ENCODE measurements at places on chromosomes 16 and 17.
A peak's percentile ranks its signal among the peaks of the same experiment; 100 is the strongest.

GRCh38 chr17:78925234-78925633, at the start of gene TIMP2:
Gene TIMP2, minus strand, starts transcription at chr17:78925387. Its CDS starts 299 bp downstream, at chr17:78925088.
- DNase-seq, result peak; percentile 75

DNA sequence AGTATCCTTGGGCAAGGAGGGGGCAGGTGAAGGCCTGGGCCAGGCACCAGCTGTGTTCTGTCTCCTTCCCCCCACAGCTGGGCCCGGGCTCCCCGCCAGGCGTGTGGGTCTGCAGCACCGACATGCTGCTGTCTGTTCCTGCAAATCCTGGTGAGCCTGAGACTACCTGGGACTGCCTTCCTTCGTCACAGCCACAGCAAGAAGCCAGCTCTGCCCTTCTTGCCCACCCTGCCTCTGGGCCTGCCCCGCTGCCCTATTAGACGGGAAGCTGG, 12.3 kb downstream of the FCSK start:
- DNase-seq, result no peak

DNA sequence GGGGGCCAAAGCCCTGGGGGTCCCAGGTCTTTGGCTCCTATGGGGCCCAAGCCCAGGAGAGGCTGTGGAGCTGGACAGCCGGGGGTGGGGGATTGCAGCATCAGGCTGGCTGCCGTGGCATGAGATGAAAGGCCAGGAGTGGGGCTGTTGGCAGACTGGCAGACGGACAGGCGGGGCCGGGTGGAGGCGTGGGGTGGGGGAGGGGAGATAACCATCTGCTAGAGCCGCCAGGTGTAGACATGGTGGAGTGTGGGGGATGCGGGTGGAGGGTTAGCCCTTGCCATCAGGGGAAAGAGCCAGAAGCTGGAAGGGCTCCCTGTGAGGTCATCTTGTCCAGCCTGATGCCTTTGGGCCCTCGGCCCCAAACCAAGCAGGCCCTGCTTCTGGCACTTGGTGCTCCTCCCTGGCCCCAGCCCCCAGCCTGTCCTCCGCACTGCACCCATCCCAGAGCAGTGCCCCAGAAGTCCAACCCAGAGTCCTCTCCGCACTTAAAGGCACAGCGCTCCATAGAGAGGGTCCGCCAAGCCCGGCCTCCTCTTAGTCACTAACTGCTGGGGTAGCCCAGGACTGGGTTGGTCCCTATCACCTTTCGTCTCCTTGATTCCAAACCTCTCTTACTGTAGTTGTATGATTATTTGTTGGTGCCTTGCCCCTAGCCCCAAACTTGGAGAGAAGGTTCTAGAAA, 33.3 kb upstream of the DLX4 start:
- no peak for DNase-seq

DNA sequence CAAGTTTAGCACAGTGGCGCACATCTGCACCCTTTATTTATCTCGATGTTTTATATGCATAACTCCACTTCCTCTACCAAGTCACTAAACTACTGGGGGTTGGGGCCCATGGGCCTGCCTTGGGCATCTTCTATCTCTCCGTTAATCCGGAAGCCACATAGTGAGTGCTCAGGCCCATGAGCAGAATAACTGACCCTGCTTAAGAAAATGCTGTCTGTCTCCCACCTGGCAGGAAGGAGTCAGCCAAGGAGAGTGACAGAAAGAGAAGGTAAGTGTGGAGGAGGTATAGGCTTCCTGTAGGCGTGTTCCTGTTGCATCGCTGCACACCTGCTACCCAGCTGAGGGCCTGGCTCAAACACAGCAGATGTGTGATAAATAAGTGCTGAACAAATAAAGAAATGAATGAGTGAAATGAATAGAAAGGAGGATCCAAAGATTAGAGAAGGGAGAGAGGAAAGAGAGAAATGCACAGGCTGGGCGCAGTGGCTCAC, 320.1 kb downstream of the SLC39A11 start:
- DNase-seq, result no peak

DNA sequence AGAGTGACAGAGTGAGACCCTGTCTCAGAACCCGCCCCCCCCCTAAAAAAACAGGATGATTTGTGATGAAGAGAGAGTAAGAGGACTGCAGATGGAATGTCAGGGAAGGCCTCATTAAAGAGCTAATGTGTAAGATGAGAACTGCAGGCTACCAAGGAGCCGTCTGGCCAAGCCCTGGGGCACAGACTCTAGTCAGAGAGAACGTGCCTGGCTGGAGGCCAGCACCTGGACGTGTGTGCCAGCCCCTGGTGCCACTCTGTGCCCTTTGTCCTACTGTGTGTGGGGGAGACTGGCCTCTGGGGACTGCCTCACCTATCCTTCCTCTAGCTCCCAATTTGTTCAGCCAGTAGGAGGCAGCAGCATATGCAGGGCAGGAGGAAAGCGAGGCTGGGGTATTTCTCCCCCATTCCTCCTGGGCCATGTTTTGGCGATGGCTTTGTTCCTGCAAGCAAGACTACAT, 37.1 kb downstream of the KNOP1 start:
- DNase-seq, result no peak

DNA sequence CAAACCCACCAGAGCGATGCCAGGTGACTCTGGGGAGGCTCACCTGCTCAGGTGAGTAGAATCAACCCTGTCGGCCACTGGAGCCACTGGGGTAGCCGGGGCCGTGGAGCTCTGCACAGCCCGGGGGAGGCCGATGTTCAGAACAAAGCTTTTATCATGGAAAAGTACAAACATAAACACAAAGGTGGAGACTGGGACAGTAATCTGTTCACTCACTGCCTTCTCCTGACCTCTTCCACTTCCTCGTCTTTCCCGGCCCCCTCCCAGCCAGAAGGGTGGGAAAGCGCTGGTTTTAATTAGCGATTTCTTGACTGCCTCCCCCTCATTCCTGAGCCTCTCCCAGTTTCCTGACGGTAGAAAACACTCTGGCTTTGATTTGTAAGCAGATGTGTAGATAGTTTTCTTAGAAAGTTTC, 9.8 kb upstream of the TEX19 start:
- DNase-seq, result no peak

- DNase-seq, result no peak
These were observed 27.0 kb downstream of the ZFPM1 start for GRCh38 chr16:88479793-88480760.

- DNase-seq, result no peak
These were observed 290.5 kb downstream of the CEP112 start for GRCh38 chr17:65901394-65901793.

- no peak for DNase-seq
These were observed 9.2 kb downstream of the PAFAH1B1 start for GRCh38 chr17:2602597-2603017.

DNA sequence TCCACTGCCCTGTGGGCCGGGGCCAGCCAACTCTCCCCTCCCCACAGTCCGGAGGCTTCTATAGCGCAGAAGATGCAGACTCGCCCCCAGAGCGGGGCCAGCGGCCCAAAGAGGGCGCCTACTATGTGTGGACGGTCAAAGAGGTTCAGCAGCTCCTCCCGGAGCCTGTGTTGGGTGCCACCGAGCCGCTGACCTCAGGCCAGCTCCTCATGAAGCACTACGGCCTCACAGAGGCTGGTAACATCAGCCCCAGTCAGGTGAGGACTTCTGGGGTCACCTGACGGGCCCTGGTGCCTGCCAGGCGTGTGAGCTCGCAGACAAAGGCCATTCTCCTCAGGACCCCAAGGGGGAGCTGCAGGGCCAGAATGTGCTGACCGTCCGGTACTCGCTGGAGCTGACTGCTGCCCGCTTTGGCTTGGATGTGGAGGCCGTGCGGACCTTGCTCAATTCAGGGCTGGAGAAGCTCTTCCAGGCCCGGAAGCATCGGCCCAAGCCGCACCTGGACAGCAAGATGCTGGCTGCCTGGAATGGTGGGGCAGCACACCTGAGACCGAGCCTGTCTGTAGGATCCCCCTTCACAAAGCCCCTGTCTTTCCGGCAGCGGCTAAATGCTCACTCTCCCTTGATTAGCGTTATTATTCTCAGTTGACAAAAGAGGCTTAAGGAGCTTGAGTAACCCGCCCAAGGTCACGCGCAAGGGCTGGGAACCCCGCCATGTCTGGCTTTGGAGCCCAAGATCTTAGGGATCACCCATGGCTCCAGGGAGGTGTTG, 3.9 kb downstream of the SPATA20 start:
- DNase-seq, result peak; percentile 68

- DNase-seq, result no peak
These were observed 15.6 kb downstream of the SLC7A6 start for GRCh38 chr16:68279726-68280558.

- DNase-seq, result no peak
These were observed 46.2 kb downstream of the TUBD1 start for GRCh38 chr17:59846394-59847165.

- peak; percentile 74 for DNase-seq
These were observed 586 bp downstream of the GLYR1 start for GRCh38 chr16:4846503-4846900.

GRCh38 chr17:77905766-77906165, 52.7 kb upstream of the TNRC6C start:
- no peak for DNase-seq

- DNase-seq, result no peak
These were observed 109.7 kb downstream of the C16orf95 start for GRCh38 chr16:87207509-87207908.

- peak; percentile 64 for DNase-seq
These were observed 668 bp downstream of the USP36 start for GRCh38 chr17:78839762-78840529.

- DNase-seq, result no peak
These were observed 5.3 kb downstream of the RBBP6 start for GRCh38 chr16:24544640-24545039.

GRCh38 chr17:57455063-57455914, 199.0 kb downstream of the MSI2 start:
- no peak for DNase-seq

All from liver (tissue), 10 donors.